Stomach (tissue), 19 donors: ENCODE measurements at places on chromosomes 1 and 21. TPM values are rescaled to one million over a fixed set of nuclear protein-coding genes. Genes with fewer than 3 reads are reported as not detected.

GRCh38 chr1:204366759-204367158, 7.0 kb upstream of the PLEKHA6 start:
- no peak overlapping the region for H3K27ac ChIP-seq
- peaks cover 15% of the 10 kb centered on the region for H3K4me1 ChIP-seq
- no peaks in the 10 kb centered on the region for H3K27me3 ChIP-seq

DNA sequence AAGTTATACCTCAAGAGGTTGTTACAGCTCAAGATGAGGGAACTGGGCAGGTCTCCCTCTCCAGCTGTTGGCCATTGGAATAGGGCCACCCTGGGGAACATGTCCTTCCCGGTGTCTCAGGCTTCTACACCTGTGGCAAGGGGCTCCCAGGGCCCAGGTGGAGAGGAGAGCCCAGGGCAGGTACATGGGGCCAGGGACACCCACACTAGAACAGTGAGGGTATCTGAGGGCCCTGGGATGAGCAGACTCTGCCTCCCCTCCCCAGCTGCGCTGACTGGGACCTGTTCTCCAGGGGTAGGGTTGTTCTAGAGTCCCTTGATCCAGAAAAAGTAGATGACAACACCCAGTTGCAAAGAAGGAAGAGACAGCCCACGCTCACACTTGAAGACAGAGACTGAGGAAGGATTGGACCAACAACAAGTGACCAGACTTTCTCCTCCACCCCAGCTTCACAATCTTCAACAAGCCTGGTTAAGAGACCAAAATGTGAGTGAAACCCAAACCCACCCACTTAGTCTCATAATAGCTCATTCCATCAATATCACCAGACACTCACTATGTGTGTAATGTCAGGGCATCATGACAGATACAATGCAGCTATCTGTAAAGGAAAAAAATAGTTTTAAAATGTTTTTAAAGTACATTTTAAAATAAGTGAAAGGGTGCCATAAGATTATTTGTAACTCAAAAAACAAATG, 439.3 kb downstream of the NPHP4 start:
- no peaks in the 10 kb centered on the region for H3K4me1 ChIP-seq
- no peak overlapping the region for H3K4me3 ChIP-seq
- H3K27ac ChIP-seq: no peak overlapping the region
- no peaks in the 10 kb centered on the region for H3K36me3 ChIP-seq

DNA sequence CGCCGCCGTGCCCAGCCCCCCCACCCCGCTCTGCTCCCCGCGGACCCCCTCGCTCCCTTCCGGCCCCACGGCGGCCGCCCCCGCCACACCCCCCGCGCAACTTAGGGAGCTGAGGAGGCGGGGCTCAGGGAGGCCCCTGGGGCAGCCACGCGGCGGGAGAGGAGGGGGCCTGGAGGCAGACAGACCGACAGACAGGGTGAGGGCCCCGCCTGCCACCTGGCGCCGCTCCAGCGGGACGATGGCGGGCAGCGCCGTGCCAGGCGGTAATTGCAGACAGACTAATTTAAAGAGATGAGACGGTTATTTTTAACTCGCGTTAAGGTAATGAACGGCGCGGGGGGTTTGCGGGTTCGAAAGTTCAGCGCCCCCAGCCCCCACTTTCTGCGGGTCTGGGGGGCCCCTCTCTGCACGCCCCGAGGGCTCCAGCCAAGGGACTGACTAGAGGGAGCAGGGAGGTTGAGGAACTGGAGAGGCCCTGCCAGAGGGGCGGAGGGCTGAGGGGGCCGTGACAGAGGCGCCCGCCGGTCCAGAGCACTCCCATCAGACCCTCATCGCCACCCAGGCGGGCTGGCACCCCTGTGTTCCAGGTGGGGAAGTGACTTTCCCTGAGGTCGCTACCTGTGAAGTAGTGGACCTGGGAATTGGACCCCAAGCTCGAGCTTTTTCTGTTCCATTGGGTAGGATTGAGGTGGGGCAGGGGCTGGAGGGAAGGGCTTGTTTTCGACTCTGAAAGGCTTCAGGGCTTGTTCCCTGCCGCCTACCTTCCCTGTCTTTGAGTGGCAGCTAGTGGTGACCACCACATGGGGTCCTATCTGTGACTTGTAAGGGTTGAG, 5.4 kb downstream of the FOXO6 start:
- peak; percentile 86 for DNase-seq
- H3K36me3 ChIP-seq: no peaks in the 10 kb centered on the region
- H3K4me1 ChIP-seq: peaks cover 39% of the 10 kb centered on the region
- peaks cover 34% of the 10 kb centered on the region for H3K27me3 ChIP-seq

DNA sequence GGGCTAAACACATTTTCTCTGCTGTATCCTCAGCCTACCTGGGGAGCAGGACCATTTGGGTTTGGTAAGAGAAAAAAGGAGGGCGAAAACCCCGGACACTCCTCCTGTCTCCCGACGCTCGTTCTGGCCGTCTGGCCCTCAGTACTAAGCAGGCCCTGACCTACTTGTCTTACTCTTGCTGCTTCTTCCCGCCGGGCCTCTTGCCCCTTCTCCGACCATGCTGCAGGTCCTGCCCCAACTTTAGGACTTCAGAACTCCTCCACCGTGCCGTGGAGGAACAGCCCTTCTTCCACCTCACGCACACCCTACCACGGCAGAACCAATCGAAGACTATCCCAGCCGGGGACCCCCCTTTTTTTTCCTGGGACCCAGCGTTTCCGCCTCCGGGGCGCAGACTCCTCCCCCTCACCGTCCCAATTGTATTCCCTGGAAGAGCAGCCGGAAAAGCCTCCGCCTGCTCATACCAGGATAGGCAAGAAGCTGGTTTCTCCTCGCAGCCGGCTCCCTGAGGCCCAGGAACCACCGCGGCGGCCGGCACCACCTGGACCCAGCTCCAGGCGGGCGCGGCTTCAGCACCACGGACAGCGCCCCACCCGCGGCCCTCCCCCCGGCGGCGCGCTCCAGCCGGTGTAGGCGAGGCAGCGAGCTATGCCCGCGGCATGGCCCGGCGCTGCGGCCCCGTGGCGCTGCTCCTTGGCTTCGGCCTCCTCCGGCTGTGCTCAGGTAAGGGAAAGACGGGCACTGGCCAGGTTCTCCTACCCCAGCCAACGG, at the start of gene CHRNB2:
Gene CHRNB2 (plus strand): TSS at position 393 of the 771 bp plus-strand sequence. CDS start 267 bp downstream, at position 660.
- H3K4me1 ChIP-seq: peaks cover 11% of the 10 kb centered on the region
- DNase-seq: peak; percentile 92
- H3K27ac ChIP-seq: no peak within 1 kb of the TSS

GRCh38 chr21:32298658-32299081, at the start of gene MRAP:
TSS of gene MRAP (plus strand) at chr21:32298855. CDS start at chr21:32298972, 117 bp downstream.
- DNase-seq: no peak
- no peaks in the 10 kb centered on the region for H3K27me3 ChIP-seq
- H3K4me1 ChIP-seq: no peaks in the 10 kb centered on the region
- H3K4me3 ChIP-seq: no peak within 1 kb of the TSS
- no peak within 1 kb of the TSS for H3K27ac ChIP-seq
- no peaks in the 10 kb centered on the region for H3K36me3 ChIP-seq

DNA sequence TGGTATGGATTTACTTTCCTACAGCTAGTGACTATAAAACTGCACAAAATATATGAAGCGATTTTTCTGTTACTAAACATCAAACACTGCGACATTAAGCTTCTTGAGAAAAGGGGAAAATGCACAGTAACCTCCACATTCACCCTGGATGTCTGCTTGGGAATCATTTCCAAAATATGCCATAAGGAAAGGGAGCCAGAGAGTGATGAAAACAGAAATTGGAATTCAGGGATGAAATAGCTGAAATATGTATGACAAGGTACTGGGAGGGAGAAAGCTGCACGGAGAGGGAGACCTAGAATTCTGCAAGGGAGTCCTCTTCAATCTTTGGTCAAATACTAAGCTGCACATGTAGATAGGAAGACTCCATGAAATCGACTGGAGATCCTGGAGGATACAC, 31.6 kb upstream of the RAB3GAP2 start:
- DNase-seq: no peak
- H3K4me3 ChIP-seq: no peak overlapping the region
- H3K4me1 ChIP-seq: peaks cover 8% of the 10 kb centered on the region
- H3K27ac ChIP-seq: no peak overlapping the region

The DNAI4 gene
- total RNA-seq: 6.2 TPM

The EXTL2 gene
- 3.2 TPM for total RNA-seq

The CASZ1 gene
- 166 TPM for total RNA-seq
